ENCODE measurements at places on chromosomes 7 and 10.

DNA sequence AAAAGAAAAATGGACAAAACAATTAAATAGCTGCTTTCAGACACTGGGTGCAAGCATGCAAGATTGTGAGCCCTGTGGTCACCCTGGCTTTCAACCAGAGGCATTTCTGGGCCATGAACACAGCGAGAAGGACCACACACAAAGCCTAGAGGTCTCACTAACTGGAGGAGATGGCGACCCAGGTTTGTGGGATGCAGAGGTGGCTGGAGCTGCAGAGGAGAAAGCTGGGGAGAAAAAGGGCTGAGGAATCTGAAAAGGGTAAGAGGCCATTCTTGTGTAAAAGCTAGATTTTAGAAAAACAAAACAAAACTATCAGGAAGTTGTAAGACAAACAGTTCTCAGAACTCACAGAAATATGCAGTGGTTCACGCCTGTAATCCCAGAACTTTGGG is 30.1 kb upstream of the PTPRN2 start:
- no peak for DNase-seq

DNA sequence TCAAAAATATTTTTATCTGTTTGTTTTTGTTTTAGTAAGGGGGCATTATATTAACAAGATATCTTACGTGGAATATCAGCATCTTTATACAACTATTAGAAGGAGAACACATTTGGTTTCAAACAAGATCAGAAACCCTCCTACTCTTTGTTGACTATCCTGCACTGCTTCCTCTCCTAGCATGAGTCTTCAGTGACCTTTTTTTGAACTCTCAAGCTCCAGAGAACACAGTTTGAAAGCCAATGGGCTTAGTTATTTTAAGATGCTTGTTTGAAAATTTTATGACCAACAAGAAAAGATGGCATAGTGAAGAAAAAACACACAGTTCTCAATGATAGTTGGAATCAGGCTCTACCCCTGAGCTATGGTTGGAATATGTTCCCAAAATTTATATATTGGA is 37.2 kb upstream of the RTKN2 start:
- DNase-seq = no peak

DNA sequence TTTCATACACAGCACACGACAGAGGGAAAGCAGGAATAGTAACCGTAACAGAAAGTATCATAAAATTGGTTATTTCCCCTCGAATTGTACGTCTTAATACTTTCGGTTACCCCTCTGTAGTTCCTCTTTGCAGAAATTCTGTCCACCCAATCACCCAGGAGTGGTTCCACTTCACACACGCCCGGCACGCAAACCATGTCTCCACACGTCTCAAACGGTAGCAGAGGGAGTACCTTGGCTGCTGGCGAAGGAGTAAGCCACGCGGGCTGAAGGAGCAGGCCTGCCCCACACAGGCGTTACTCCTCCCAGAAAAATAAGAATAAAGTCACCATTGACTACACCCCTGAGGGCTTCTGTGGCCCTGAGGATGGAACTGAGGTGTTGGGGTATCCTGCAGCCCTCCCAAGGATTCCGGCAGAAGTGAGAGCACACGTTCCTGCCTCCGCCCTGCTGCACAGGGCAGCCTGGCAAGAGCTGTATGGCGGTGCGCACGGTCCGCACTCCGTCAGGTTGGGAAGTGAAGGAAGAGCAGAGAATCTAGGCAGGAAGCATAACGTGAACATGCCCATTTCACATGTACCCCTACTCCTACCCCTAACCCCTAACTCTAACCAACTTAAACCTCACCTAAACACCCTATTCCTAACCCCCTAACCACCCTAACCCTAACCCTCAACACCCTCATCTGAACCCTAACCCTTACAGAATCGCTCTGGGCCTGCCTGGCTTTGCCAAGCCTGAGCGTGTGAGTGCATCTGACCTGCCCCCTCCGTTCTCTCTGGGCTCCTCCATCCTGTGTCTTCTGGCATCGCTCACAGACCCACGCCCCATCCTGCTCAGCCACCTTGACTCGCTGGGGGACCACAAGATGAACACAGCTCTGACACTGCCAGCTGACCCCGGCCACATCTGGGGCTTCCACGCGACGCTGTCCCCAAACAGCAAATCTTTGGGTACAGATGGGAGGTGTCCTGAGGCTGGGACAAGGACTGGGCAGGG is 18.2 kb downstream of the GPR146 start:
- DNase-seq = peak; percentile 79

GRCh38 chr10:1162481-1163203 is 106.5 kb downstream of the WDR37 start:
- DNase-seq = no peak

- DNase-seq = no peak
Observed at GRCh38 chr10:50851884-50852671, 33.3 kb downstream of the A1CF start.

- no peak for DNase-seq
Observed at GRCh38 chr7:19378345-19378714, 233.1 kb upstream of the FERD3L start.

GRCh38 chr7:80530136-80530535 is 18.3 kb upstream of the GNAT3 start:
- DNase-seq = no peak

- no peak for DNase-seq
Observed at GRCh38 chr10:70296406-70296899, 12.6 kb upstream of the NPFFR1 start.

GRCh38 chr10:92572362-92573090 is 1.4 kb downstream of the IDE start:
- no peak for DNase-seq

- DNase-seq = peak; percentile 16
Observed at GRCh38 chr7:135575296-135575695, 17.6 kb downstream of the NUP205 start.

DNA sequence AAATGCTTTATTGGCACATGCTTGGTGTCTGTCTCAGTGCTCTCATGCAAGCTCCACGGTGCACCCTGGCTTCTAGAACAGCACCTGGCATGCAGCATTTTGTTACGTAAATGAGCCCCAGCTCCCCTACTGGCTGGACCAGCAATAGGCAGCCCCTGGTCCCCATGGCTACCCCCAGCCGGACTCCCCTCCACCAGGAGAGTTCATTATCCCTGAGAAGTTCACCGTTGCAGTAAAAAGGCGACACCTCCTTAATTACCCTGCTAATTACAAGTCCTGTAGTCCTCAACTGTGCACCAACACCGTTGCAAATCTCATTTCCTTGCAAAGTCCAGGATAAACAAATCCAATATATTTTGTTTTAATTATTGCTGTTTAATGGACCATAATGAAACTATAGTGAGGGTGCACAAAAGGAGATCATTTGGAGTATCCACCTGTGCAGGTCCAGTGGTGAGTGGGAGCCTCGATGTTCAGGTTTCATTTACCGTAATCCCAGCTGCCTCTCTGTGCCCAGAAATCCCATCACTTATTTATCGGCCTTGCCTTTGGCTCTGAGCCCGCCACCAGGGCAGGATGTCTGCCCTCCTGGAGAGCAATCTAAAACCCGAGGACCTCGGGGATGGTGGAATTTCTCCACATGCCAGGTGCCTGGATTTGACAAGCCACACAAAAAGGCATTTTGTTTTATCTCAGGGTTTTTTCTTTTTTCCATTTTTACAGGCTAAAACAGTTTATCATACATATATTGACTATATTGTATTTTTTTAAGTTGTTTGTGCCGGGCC is 12.8 kb upstream of the DRGX start:
- peak; percentile 42 for DNase-seq

DNA sequence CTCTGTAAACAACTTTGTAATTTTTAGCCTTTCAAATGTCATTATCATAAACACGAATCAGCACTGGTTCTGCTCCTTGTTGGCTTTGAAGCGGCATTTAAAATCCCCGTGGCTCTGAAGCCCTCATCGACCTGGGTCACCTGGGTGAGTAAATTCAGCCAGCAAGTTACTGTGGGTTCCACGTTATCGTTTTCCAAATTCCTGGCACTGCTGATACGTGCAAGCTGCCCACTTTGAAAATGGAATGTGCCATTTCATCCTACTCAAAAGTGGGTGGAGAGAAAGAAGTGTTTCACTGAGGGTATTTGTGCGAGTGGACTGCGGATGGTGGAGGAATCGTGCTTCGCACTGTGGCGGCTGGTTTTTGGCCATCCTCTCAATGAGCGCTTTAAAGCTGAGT is 281.7 kb downstream of the KLF6 start:
- no peak for DNase-seq

DNA sequence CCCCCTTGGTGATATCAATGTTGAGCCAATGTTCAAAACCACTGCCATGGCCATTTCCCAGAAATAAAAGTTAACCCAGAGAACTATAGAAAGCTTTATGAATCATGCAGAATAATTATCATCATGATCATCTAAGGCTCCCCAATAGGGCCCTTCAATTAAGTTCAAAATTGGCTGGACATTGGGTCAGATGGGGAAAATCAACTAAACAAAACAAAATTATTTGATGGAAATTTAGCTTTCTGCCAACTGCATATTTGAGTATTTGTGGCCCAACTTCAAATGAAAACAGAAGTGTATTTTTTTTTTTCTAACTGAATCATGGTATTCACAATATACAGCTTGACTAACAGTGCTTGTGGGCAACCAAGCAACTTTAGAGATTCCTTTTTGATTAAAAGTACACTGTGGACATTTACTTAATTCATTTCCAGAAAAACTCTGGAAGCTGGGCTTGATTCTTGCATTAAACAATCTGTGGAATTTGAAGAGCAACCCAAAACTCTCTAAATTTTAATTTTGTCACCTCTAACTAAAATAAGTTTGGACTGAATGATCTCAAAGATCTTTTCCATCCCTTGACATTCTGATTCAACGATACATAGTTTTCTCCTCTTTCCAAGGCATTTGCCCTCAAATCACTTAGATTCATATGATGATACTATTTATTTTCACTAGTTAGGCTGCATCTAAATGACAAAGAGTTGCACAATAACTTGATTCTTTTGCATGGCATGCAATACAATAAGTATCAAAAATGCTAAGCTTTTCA is 203.2 kb downstream of the AHR start:
- no peak for DNase-seq

- DNase-seq = no peak
Observed at GRCh38 chr10:127193125-127193524, 3.3 kb downstream of the INSYN2A start.

GRCh38 chr10:8445353-8445752 is 390.9 kb downstream of the GATA3 start:
- no peak for DNase-seq

- no peak for DNase-seq
Observed at GRCh38 chr7:156576216-156577058, 64.1 kb upstream of the RNF32 start.

- no peak for DNase-seq
Observed at GRCh38 chr7:36346260-36346831, 43.3 kb upstream of the ANLN start.

GRCh38 chr7:3174515-3175284 is 126.4 kb upstream of the SDK1 start:
- DNase-seq = no peak

DNA sequence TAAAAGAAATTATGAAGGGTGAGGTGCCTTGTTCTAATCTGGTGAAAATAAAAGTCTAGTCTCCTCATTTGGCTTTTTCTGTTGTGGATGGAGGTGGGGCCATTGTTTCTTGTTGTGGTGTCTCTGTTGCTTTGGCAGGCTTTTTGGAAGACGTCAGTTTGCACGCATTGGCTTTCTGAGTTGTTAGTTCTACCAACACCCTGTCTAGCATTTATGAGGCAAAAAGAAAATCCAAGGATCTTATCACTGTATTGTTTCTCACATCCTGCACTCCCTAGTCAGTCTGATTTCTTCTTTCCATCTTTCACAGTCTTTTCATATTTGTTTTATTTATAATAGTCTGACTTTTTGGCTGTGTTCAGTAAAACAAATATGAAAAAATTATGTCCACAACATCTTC is 898.3 kb downstream of the REEP3 start:
- DNase-seq = no peak

DNA sequence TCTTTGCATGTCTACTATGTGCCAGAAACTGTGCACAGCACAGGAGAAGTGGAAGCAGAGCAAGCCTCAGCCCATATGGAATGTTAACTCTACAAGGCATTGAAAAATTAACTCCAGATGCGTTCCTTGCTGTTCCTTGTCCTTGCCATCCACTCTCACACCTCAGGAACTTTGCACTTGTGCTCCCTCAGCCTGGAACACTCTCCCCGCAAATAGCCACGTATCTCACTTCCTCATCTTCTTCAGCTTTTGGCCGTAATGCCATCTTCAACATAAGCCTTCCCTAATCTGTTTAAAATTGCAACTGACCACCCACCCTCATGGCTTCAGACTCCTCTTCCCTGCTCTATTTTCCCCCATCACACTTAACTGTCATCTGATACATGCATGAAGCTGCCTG is 83.2 kb upstream of the CAPZA2 start:
- no peak for DNase-seq

GRCh38 chr10:71426058-71426605 is 29.4 kb downstream of the CDH23 start:
- no peak for DNase-seq

DNA sequence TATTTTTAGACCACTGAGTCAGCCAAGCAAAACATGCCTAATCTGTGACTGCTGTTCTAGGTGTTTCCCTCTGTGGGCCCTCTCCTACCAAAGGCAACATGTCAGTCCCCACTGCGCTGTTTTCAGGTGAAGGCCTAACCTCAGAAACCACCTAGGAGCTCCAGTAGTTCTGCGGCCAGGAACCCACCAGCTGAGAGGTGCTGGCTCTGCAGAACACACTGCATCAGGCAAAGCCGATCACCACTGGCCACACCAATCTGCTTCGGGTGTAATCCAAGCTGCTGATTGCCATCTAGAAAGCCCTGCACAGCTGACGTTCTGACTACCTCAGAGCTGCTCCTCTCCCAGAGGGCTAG is 14.9 kb downstream of the CAMK2G start:
- DNase-seq = no peak

DNA sequence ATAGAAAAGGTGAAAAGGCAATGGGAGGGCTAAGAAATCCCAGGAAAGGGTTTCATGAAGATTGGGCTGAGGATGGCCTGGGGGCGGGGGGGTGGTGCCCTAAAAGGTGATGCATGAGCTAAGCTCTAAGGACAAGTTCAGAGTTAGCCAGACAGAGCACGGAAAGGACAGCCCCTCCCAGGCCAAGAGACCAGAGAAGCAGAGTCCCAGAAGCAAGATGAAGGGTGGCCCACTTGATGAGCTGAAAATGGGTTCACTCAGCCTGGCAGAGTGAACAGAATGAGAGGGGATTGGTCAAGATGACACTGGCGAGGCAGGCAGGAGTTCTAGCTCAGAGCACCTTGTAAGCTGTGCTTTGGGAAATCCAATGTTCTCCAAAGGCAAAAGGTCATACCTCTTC is 89.4 kb upstream of the GPR26 start:
- DNase-seq = no peak

GRCh38 chr10:50291261-50291850 is 40.0 kb upstream of the ASAH2 start:
- DNase-seq = no peak

- DNase-seq = no peak
Observed at GRCh38 chr7:103593691-103594090, 147.7 kb upstream of the SLC26A5 start.

- DNase-seq = peak; percentile 8
Observed at GRCh38 chr10:30284865-30285594, 64.0 kb downstream of the MTPAP start.

- DNase-seq = no peak
Observed at GRCh38 chr10:96840841-96841518, 8.9 kb downstream of the LCOR start.
